Activated CD4-positive, alpha-beta T cell treated with anti-CD3 and anti-CD28 coated beads, Interleukin-2, amount 10 ng/mL, durations not matched to agents 24 days and 14 days (primary cell): ENCODE measurements at places on chromosomes 3 and 15. TPM values are rescaled to one million over a fixed set of nuclear protein-coding genes. Genes with fewer than 3 reads are reported as not detected.

DNA sequence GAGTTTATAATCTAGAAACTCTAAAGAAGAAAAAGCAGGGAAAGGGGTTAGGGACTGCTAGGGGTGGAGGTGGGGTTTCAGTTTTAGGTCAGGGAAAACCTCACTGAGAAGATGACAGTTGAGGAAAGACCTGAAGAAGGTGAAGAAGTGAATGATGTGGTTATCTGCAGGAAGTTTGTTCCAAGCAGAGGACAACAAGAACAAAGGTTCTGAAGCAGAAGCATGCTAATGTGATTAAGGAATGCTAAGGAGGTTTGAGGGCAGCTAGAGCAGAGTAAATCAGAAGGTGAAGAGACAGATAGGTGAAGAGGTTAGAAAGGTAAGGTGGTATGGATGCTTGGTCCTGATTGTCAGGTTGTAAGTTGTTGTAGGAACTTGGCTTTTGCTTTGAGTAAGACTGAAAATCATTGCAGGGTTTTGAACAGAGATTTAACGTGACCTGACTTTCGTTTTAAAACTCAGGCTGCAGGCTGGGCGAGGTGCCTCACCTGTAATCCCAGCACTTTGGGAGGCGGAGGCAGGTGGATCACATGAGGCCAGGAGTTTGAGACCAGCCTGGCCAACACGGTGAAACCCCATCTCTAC lies 8.6 kb downstream of the OXSR1 start:
- no peak overlapping the region for H3K27ac ChIP-seq
- H3K4me3 ChIP-seq = peak overlapping the region; percentile 28
- H3K27me3 ChIP-seq = no peaks in the 10 kb centered on the region

DNA sequence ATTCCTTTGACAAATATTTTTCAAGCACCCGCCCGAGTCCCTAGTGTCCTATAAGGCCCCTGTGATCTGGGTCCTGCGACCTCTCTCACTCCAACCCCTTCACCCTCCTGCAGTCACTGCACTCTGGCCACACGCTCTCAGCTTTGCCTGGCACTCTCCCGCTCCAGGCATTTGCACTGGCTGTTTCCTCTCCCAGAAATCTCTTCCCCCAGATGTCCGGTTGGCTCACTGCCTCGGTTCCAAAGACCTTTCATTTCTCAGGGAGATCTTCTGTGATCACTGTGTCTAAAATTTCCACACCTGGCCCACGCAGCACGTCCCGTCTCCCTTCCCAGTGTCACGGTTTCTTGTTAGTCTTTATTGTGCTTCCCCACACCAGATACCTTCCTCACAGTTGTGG lies 97.4 kb downstream of the WNT7A start:
- H3K4me1 ChIP-seq = no peaks in the 10 kb centered on the region
- peaks cover 11% of the 10 kb centered on the region for H3K27me3 ChIP-seq
- H3K4me3 ChIP-seq = no peak overlapping the region
- H3K27ac ChIP-seq = no peak overlapping the region
- no peaks in the 10 kb centered on the region for H3K36me3 ChIP-seq

DNA sequence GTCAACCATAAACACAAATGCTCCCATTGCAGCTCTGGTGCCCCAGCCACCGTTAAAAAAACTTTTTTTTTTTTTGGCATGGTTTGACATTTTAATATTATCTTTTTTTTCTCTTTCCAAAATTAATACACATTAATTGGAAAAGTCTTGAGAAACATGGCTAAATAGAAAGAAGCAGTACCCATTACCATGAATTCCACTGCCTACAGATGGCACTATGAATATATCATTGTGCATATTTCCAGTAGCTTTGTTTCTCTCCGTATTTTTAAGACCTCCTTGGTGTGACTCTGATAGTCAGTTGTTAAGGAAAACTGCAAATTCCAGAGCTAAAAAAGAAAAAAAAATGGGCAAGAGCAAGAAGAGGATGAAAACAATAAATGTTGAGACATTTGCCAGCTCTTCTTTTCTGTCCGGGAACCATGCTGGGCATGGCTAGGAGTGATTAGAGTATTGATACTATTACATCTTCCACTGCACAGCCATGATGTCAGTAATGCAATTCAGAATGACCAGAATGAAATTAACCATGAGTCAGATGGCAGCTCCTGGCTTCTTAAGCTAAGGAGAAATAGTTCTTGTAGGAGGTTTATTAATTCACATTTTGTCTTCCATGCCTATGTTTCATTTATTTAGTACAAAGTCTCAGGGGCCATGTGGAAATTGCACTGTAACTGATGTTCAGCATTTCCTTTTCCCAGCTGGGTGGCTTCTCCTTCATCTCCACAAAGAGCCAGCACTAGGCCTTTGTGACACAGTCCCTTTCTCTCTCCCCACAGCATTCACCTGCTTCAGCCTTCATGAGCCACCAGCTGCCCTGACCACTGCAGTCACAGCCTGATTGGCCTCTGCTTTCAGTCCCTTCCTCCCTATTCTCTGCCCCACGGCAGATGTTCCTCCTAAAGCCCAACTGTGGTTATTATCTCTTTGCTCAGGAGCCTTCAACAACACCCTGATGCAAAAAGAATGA lies 31.8 kb downstream of the SLC7A14 start:
- H3K4me1 ChIP-seq = no peaks in the 10 kb centered on the region
- peaks cover 26% of the 10 kb centered on the region for H3K27me3 ChIP-seq
- no peak for DNase-seq
- no peak overlapping the region for H3K4me3 ChIP-seq

GRCh38 chr3:120471643-120472042 lies 20.9 kb upstream of the FSTL1 start:
- no peaks in the 10 kb centered on the region for H3K36me3 ChIP-seq
- DNase-seq = no peak
- no peak overlapping the region for H3K4me3 ChIP-seq
- H3K27ac ChIP-seq = no peak overlapping the region
- H3K27me3 ChIP-seq = peaks cover 13% of the 10 kb centered on the region
- H3K4me1 ChIP-seq = no peaks in the 10 kb centered on the region

Gene SPTBN5
- 0.64 and 0.65 TPM in 2 replicates for total RNA-seq
